Stimulated activated naive CD4-positive, alpha-beta T cell (primary cell): ENCODE measurements at places on chromosomes 11 and 22.

DNA sequence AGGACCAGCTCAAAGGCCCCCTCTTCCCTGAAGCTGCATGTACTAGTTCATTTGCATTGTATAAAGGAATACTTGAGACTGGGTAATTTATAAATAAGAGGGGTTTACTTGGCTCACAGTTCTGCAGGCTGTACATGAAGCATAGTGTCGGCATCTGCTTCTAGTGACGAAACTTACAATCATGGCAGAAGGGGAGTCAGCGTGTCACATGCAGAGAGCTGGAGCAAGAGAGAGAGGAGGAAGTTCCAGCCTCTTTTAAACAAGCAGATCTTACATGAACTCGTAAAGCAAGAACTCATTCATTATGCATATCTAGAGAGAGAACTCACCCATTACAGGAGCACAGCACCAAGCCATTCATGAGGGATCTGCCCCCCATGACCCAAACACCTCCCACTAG lies 7.1 kb upstream of the HMGXB4 start:
- DNase-seq: no peak

DNA sequence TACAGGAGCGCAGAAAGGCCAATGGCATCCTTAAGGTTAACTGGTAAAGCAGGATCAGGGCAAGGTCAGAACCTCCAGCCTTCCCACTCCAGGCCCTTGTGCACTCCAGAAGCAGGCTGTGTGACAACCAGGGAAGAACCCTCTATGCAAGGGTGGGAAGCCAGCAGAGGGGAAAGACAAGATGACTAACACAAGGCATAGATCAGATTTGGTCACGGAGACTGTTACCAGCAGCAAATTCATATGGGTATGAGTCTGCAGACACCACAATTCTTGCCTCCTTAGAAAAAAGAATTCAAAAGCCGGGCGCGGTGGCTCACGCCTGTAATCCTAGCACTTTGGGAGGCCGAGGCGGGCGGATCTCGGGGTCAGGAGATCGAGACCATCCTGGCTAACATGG lies 39.8 kb upstream of the MTNR1B start:
- no peak for DNase-seq

- DNase-seq: no peak
Observed at GRCh38 chr11:61586792-61587430, 6.0 kb upstream of the SYT7 start.

GRCh38 chr11:14424096-14424495 lies 65.1 kb upstream of the RRAS2 start:
- DNase-seq: no peak

- DNase-seq: no peak
Observed at GRCh38 chr11:82757660-82758357, 24.1 kb upstream of the FAM181B start.

GRCh38 chr11:117676501-117676900 lies 120.5 kb downstream of the DSCAML1 start:
- DNase-seq: no peak

DNA sequence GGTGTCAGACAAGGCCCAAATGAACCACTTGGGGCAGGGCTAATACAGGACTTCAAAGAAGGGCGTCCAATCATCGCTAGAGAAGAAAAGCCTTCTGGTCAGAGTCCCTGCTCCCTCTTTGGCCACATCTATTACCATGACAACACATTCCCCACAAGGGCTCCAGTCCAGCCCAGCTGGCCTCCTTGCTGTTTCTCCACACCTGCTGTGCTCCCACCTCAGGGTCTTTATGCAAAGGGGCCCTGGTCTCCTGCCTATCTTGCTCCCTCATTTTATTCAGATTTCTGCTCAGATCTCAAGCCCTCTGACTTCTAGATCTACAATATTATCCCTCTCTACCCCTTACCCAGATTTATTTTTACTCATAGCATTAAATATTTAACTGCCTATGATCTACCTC lies 58.0 kb upstream of the KIRREL3 start:
- no peak for DNase-seq

GRCh38 chr11:117933930-117934329 lies 4.7 kb upstream of the TMPRSS13 start:
- no peak for DNase-seq

GRCh38 chr11:134410766-134411165 lies 1.3 kb downstream of the B3GAT1 start:
- no peak for DNase-seq

- DNase-seq: no peak
Observed at GRCh38 chr22:48807155-48807554, 1020.5 kb downstream of the BRD1 start.

GRCh38 chr11:134371436-134372185 lies 39.8 kb downstream of the GLB1L2 start:
- DNase-seq: no peak
